Bronchus fibroblast of lung (primary cell): ENCODE measurements at places on chromosomes 6 and 20. TPM values are rescaled to one million over a fixed set of nuclear protein-coding genes. Genes with fewer than 3 reads are reported as not detected.

Gene AVP
- not detected in 2 replicates for total RNA-seq

Gene JARID2
- 5.2 and 5.4 TPM in 2 replicates for total RNA-seq

Gene RAET1E
- under 0.01 TPM in 1 of 2 replicates, not detected in the other for total RNA-seq

Gene BPIFB4
- total RNA-seq = not detected in 2 replicates

Gene GHRH
- not detected in 2 replicates for total RNA-seq

Gene SALL4
- total RNA-seq = 0.45 and 1.5 TPM in 2 replicates

Gene ROS1
- total RNA-seq = under 0.01 and 0.17 TPM in 2 replicates

Gene CNPY3
- 28.7 and 29.3 TPM in 2 replicates for total RNA-seq

Gene RANBP9
- 14.6 and 16.6 TPM in 2 replicates for total RNA-seq

Gene TMEM244
- total RNA-seq = not detected in 2 replicates

Gene HLA-DRA
- total RNA-seq = not detected in 2 replicates

Gene RNF144B
- 1.3 and 1.5 TPM in 2 replicates for total RNA-seq

Gene SLC22A7
- total RNA-seq = not detected in 2 replicates

Gene DSTN
- total RNA-seq = 166 and 200 TPM in 2 replicates

Gene SLC16A10
- total RNA-seq = under 0.01 TPM in 2 replicates

Gene MYCT1
- not detected in 2 replicates for total RNA-seq

Gene OLIG3
- total RNA-seq = not detected in 2 replicates

Gene HSPA1L
- total RNA-seq = 0.30 and 0.50 TPM in 2 replicates

Gene TP53TG5
- total RNA-seq = not detected in 2 replicates

Gene CYP24A1
- total RNA-seq = 0.17 TPM in 1 of 2 replicates, not detected in the other

Gene PPIL6
- 1.5 and 2.4 TPM in 2 replicates for total RNA-seq

Gene LTB
- not detected in 2 replicates for total RNA-seq

Gene SLC25A27
- 2.4 TPM in 2 replicates for total RNA-seq

Gene CCDC170
- total RNA-seq = 0.15 and 0.17 TPM in 2 replicates

Gene PRICKLE4
- total RNA-seq = not detected in 2 replicates

Gene DAAM2
- 7.9 TPM in 2 replicates for total RNA-seq

Gene TAF11
- 21.7 and 26.4 TPM in 2 replicates for total RNA-seq

Gene CALHM6
- total RNA-seq = 1.8 and 2.2 TPM in 2 replicates

Gene HMGA1
- total RNA-seq = 1,203 and 1,282 TPM in 2 replicates

Gene COL9A1
- not detected in 2 replicates for total RNA-seq

Gene NOX3
- not detected in 2 replicates for total RNA-seq

Gene PET117
- total RNA-seq = 9.1 and 11.1 TPM in 2 replicates

Gene C20orf141
- total RNA-seq = not detected in 2 replicates

Gene CUL7
- 27.6 and 30.0 TPM in 2 replicates for total RNA-seq

Gene B3GAT2
- total RNA-seq = under 0.01 TPM in 1 of 2 replicates, not detected in the other

Gene NHLRC1
- total RNA-seq = 2.1 and 2.2 TPM in 2 replicates
